CD4-positive, alpha-beta T cell treated with Interferon alpha-2 for 1 hour (primary cell): ENCODE measurements at places on chromosomes 12 and 14.

- DNase-seq, result no peak
These were observed 32.8 kb downstream of the CCDC91 start for GRCh38 chr12:28223025-28223554.

DNA sequence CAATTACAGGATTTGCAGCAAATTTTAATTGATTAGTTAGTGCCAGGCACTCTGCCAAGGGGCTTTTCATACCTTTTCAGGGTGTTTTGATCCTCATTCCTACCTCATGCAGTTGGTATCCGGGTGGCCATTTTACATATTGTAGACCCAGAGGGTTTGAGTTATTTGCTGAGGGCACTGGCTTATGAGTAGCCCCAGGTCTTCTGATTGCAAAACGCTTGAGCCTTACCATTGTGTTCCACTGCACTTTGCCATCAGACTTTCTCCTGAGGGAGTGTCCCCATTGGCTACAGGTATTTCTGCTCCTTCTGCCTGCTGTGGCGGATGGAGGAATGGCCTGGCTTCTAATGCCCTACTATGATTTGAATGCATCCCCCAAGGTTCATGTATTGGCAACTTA lies 257.8 kb upstream of the CRY1 start:
- no peak for DNase-seq

- DNase-seq, result no peak
These were observed 306.3 kb upstream of the FLRT2 start for GRCh38 chr14:85223667-85224066.

DNA sequence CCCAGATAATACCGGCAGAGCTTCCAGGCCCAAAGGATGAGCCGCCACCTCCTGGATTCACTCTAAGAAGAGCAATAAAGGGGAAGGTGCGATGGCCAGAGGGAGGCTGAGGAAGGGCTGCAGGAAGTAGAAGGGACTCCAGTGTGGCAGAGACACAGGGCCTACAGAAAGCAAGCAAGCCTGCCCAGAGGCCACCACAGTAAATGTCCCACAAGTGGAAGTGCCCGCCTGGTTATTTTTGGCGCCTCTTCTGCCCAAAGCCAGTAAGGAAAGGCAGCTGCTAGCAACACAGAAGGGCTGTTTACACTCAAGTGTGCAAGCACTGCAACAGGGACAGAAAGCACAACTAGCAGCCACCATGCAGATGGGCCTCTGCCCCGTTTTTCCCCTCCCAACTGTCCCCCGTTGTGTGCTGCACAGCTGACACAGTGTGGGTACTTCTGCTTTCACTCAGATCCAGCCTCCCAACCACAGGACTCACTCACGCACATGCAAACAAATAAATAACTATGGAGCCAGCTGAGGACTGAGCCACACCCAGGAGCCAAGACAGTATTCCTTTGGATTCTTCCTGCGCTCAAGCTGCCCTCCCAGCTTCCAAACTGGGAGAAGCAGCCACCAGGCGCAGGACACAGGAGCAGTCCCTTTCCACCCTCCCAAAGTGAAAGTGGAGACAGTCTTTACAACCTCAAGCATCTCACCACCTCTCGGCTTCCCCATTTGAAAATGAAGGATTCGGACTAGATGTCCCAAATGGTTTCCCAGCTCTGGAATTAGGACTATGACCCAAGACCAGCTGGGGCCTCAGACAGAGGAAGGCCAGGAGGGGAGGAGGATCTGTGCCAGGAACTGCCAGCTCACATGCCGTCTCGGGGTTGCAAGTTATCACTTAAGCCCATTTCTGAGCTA lies 40.0 kb upstream of the PNMA1 start:
- peak; percentile 44 for DNase-seq

- DNase-seq, result no peak
These were observed 230.8 kb upstream of the NAV3 start for GRCh38 chr12:77599782-77600467.

DNA sequence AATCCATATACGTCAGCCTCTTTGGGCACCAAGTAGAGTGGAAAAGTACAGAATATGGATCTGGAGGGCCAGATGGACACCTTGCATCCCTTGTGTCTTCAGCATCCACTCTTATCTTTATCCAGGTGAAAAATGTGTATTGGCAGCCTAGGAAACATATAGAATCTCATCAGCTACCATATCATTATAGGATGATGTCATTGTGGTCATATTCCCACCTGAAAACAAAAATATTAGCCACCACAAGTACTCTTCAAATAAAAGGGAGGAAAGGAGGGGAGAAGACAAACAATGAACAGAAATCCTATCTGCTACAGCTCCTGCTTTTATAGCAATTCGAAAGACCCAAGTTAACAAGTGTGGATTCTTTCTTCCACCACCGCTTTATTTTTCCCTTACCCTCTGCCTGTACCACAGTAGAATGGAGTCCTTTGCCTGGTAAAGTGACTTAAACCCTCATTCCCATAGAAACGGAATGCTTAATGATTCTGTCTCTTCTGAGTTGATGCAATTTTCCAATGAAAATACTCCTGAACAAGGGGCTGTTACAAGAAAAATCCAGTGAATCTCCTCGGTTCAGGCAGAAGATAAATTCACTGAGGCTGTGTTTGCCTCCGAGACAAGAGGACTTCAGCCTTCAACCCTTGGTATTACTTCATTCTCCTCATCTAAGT lies 13.8 kb upstream of the IL26 start:
- no peak for DNase-seq

DNA sequence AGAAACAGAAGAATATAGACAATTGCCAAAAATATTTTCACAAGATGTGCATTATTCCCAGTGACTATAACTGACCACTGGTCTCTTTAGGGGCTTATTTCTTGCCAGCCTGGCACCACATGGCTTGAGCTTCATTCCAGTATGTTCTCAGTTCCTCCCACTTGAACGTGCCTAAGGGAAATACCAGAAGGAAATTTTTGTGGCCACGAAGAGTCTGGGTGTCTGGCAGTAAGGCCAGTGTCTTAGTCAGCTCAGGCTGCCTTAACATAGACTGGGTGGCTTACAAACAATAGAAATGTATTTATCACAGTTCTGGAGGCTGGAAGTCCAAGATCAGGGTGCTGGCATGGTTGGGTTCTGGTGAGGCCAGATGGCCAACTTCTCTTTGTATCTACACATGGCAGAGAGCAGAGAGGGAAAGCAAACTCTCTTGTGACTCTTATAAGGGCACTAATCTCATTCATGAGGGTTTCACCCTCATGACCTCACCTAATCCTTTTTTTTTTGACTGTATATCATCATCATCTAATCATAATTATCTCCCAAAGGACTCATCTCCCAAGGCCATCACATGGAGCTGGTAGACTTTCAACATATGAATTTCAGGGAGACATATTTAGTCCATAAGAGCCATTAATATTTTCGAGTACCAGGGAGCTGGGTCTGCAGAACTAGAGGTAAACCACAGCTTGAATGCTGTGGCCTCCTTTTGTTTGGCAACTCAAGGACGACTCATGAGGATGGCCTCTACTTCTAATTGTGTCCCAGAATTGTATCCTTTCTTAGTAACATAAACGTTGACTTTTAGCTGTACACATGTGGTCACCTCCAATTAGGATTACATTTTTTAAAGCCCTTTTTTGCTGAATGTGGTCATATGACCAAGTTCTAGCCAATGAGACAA lies 5.1 kb upstream of the SMOC1 start:
- DNase-seq, result no peak

DNA sequence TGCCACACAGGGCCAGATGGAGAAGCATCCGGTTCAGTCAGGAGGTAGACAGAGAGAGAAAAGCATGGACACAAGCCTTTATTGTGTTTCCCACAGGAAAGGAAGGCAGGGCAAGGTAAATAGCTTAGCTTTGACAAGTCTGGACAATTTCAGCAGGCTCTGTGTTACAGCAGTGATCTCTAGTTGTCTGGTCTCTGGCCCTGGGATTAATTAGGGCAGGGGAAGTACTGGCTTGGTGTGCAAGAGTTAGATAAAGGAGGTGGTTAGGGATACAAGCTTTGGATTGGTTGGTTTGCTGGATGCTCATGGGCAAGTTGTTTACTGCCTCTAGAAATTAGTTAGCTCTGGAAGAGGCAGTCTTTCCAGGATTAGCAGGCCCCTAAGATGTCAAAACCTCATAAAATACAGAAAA lies 15.1 kb upstream of the NGDN start:
- no peak for DNase-seq

- no peak for DNase-seq
These were observed 10.1 kb downstream of the KRT71 start for GRCh38 chr12:52542785-52543318.

GRCh38 chr12:104486943-104487819 lies 30.4 kb downstream of the CHST11 start:
- DNase-seq, result no peak

DNA sequence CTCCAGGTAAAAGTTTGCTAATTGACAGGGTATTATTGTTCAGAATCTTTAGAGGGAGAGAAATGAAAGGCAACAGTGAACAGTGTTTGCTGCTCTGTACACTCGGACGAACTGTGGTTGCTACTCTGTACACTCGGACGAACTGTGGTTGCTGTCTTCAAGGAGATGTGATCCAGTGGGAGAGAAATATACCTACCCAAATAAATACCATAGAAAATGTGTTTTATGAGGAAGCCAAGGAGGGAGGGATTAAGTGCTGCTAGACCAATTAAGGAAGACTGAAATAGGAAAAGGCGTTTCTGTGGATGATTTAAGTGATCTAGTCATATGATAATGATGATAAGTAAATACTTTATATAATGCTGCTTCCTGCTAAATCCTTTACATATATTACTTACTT lies 2.7 kb downstream of the STK38L start:
- no peak for DNase-seq

- no peak for DNase-seq
These were observed 54.8 kb downstream of the SAMD4A start for GRCh38 chr14:54621686-54622085.

GRCh38 chr14:79242666-79243065 lies 968.6 kb downstream of the DIO2 start:
- DNase-seq, result no peak

GRCh38 chr14:99575043-99576023 lies 28.7 kb downstream of the CCDC85C start:
- no peak for DNase-seq

GRCh38 chr12:31201382-31201781 lies 124.6 kb downstream of the SINHCAF start:
- no peak for DNase-seq

DNA sequence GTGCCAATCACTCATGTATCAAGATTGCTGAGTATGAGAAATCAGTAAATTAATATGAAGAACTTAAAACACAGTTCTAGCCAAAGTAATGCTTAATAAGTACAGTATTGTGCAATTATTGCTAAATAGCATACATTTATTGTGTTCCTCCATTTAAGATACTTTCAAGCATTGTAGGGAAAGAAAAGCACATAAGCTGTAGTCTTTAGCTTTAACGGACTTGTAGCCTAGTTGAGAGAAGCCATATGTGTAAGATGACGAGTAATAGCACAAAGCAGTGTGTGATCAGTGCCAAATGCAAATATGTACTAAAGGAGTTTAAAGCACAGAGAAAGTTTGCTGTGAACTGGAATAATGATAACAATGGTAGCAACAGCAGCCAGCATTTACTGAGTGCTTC lies 38.1 kb downstream of the ETV6 start:
- DNase-seq, result no peak

- no peak for DNase-seq
These were observed 6.0 kb downstream of the SIX6 start for GRCh38 chr14:60514741-60515491.
